ENCODE measurements at places on chromosomes 1 and 21.

DNA sequence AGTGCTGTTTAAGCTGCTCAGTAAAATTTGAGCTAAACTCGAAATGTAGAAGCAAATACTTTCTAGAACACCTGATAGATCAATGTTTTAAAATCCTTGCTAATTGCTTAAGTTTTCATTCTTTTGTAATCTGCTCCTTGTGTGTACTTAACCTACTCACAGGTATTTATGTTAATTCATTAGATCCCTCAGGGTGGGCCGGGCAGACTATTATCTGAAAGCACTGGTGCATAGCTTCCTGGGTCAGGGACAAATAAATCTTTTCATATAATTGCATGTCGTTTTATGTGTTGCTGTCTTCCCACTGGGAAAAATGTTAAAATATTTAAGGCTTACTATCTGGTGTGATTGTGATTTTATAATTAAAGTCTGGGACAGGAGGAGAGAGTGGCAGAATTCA is 440.5 kb downstream of the SMYD3 start:
- no peak for DNase-seq

DNA sequence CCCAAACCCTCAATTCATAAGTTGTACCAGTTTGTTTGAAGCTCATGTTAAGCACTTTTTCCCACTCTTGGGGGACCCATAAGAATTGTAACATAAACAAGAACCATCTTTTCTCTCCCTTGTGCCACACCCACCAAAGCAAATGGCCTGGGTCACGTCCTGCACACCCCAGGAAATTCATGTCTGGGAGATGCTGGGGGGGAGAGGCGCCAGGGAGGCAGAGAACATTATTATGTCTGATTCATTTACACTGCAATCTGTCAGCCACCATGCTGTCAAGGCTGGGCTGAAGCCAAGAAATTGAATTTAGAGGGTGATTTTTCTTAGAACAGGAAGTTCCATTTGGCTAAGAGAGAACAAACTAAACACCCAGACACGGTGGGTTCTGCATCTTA is 37.2 kb upstream of the IPO9 start:
- no peak for DNase-seq

GRCh38 chr1:34398241-34398915 is 221.7 kb downstream of the C1orf94 start:
- no peak for DNase-seq

- DNase-seq, result no peak
Measured at GRCh38 chr1:112284796-112285195, 111.2 kb upstream of the CTTNBP2NL start.

DNA sequence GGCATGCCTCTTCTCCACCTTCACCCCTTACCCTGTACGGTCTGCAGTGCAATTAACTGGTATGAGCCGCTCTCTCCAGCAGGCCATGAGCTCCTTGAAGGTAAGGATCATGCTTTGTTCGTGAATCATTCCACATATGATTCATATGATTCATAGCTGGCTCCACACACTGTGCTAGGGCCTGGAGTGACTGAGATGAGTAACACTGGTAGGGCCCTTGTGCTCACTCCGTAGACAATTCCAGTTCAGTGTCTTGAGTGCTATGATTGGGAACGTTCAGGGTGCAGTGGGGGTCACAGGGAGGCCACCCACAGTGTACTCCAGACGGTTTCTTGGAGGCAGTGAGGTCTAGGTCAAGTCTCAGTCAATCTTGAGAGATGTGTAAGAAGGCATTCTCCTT is 239.8 kb downstream of the LMX1A start:
- DNase-seq, result peak; percentile 74

Measured in RWPE2 (cell line).